ENCODE measurements at places on chromosomes 3 and 15.

DNA sequence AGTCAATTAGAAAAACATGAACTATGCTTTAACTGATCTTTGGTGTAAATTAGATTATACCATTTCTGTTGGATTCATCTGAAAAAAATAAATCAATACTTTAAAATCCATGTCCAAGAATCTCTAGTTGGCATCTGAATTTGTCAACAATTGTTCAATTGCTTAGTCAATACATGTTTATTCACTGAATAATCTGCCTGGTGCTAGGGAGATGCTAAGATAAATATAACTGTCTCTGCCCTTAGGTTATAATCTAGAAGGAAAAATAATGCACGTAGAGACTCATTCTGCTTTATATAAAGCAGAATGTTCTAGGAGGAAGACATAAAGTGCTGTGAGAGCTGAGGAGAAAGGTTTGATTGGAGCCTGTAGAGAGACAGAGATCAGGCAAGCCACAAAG is 537.2 kb upstream of the IL12A start:
- no peak for DNase-seq

DNA sequence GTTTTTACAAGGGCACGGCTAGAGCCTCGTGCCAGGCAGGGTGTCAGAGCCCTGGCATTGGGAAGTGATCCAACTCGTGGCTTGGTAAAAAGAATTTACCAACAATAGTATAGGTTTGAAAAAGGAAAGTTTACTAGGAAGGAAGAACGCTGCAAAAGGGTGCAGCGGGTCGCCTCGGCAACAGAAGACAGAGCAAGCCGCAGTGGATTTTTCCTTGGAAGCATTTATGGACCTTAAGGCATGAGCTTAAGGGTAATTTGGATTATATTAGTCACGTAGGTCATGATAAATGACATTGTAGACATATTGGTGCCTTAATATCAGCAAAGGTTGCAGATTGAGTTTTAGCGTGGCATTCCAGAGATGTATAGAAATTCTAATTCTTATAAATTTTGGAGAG is 163.4 kb upstream of the PPP2R3A start:
- no peak for DNase-seq

DNA sequence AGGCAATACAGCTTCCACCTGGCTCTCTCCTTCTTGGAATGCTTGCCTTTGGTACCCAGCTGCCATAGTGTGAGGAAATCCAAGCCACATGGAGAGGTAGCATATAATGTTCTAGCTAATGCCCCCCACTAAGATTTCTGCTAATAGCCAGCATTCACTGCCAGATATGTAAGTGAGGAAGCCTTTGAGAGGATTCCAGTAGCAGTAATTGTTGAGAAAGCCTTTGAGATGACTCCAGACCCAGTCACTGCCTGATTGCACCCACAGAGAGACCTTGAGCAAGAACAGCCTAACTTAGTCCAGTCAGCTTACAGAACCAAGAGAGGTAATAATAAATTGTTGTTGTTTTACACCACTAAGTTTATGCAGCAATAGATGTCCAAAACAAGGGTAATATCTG is 63.1 kb downstream of the STRIT1 start:
- DNase-seq: no peak

- DNase-seq: no peak
Observed at GRCh38 chr3:153069598-153070510, 92.2 kb upstream of the RAP2B start.

GRCh38 chr3:94162700-94163099 is 99.8 kb downstream of the NSUN3 start:
- no peak for DNase-seq

DNA sequence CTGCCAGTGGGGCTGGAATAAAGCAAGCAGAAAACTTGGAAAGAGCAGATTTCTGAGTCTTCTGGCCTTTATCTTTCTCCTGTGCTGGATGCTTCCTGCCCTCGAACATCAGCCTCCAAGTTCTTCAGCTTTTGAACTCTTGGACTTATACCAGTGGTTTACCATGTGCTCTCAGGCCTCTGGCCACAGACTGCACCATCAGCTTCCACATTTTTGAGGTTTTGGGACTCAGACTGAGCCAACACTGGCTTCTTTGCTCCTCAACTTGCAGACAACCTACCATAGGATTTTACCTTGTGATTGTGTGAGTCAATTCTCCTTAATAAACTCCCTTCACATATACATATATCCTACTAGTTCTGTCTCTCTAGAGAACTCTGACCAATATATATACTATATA is 706.6 kb downstream of the NR2F2 start:
- no peak for DNase-seq

DNA sequence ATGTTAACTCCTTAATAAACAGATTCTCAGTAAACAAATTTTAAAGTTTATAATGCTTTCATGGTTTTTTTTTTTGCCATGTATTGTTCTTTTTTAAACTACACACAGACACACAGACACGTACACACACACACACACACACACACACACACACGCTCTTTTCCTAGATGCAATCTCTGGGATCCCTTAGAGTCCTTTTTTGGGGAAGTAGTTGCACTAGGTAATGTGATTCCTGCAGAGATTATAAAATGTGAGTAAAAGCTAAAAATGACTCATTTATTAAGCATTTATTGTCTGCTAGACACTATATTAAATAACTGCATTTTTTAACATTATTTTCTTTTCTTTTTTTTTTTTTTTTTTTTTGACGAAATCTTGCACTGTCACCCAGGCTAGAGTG is 19.9 kb downstream of the NDUFB5 start:
- DNase-seq: no peak

- no peak for DNase-seq
Observed at GRCh38 chr3:68059628-68060152, 405.3 kb upstream of the SUCLG2 start.

GRCh38 chr3:187207624-187208023 is 10.3 kb downstream of the RTP1 start:
- no peak for DNase-seq

DNA sequence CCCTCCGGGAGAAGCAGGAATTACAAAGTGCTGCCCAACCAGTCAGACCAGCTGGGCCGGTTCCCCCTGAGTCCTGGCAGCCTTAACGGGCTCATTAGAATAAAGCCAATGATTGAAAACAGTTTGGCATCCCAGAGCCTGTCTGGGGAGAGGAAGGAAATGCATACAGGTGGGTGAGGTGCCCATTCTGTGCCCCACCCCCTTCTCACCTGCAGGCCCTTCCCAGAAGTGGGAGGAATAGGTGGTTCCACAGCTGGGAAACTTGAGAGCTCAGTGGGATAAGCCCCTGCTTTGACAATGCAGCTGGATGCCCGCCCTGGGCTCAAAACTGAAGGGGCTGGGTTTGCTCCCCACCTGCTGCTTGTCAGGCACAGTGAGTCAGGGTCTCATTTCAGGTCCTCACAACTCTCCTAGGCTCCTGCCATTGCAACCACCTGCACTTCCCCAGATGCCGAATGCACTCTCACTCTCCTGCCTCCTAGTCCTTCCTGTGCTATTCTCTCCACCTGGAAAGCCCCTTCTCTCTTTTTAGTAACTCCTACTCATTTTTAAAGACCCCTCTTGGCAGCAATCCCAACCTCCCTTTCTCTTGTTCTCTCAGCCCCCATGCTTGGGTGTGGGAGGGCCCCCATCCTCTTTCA is 5.5 kb upstream of the BUB1B start:
- DNase-seq: no peak

GRCh38 chr15:73688455-73688854 is 4.3 kb downstream of the CD276 start:
- no peak for DNase-seq

- DNase-seq: no peak
Observed at GRCh38 chr3:129317848-129318247, 39.2 kb downstream of the HMCES start.

DNA sequence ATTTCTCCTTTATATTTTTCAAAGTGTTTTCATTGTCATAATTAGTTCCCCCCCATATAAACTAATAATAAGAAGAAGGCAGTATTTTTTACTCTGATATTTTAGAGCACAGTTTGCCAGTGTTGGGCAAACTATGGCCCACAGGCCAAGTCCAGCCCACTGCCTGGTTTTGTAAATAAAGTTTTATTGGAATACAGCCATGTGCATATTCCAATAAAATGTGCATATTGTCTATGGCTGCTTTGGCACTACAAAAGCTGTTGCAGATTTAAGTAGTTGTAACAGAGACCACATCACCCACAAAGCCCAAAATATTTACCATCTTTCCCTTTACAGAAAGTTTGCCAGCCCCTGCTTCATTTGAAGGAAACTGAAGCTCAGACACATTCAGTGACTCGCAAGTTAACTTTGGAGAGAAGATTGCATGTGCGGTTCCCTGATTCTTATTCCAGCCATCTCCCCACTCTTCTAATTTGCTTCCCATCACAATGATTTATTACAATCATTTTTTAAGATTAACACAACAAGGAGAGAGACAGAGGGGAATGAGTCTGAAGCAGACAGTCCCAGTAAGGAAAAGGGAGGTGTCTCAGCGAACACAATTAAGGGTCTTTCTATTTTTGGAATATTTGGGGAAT is 48.9 kb downstream of the RFTN1 start:
- no peak for DNase-seq

GRCh38 chr3:33419948-33420347 is 20.3 kb downstream of the UBP1 start:
- no peak for DNase-seq

GRCh38 chr3:141129541-141130011 is 78.4 kb downstream of the SPSB4 start:
- no peak for DNase-seq

DNA sequence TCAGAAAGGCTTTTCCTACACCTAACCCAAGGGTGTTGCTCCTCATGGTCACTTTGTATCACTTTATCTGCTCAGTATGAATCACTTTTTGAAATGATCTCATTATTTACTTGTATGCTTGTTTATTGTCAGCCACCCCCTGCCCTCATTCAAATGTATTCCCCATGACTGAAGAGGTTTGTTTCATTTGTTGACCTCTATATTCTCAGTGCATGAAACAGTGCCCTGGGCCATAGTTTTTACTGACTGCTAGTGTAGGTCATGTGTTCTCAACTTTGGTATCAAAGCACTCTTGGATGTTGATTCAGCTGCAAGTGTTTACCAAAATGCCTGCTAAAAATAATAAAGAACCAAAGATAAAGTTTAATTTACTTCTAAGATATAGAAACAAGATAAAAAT is 381.7 kb upstream of the ARPP21 start:
- no peak for DNase-seq

DNA sequence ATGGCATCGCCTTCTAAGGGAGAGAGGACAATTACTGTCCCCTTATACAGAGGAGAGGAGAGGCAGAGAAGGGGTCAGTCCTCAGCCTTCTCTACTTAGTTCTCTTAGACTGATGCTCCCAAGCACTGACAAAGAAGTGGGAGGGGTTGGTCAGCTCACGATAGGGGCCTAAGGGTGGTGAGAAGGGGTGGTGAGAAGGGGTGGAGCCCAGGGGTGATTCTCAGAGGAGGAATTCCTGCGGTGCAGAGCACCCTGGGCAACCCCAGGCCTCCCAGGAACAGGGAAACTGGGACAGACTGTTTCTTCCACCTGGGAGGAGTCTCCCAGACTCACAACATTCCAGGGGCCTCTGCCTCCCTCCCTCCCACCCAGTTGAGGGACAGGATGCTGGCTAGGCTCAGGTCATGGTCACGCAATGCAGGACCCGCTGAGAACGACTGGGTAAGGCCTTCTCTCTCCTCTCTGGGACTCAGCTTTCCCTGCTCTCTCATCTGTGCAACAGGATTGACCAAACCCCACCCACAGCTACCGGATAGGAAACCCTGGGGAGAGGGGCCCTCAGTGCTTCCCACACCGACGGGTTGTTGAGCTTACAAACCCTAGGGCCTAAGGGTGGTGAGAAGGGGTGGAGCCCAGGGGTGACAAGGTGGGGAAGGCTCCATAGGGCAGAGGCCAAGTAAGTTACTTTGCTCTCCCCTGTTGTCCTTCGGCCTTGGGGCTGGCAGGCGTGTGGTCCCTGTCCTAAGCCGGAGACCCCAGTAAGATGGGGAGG is 1.5 kb downstream of the TPRA1 start:
- no peak for DNase-seq

DNA sequence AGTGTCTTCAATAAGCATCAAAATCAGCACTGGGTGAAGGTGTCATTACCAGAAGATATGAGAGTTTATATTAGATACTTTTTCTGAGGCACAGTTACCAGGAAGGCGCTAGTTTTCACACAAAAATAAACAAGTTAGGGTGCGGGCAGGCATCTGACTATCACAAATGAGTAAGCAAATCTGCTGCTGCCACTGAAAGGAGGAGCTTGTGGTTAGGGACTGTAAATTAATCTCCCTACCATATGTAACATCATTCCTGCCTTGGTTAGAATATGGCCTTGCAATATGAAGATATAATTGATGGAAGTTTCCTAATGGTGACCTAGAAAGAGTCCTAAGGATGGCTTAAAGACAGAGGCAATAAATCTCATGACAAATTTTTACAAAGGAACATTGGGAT is 19.5 kb upstream of the EID1 start:
- DNase-seq: no peak

GRCh38 chr3:52291508-52292181 is 4.0 kb downstream of the GLYCTK start:
- peak; percentile 16 for DNase-seq

DNA sequence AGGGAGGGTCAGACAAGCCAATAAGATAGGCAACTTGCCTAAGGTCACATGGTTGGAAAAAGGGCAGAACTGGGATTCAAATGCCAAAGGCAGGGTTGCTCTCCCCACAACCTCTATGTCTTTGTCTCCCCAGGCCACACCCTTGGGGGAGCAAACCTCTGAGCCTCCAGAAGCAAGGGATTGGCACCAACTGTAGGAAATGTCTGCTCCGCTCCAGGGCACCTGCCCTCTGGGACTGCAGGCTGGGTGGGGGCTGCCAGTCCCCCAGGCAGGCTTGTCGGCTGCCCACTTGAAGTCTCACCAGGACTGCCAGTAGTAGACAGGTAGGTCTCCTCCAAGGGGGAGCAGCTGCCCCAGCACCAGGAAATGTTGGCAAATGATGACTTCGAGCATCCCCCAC is 2.0 kb downstream of the FAM3D start:
- no peak for DNase-seq

Measured in T follicular helper cell (primary cell).